ENCODE measurements at places on chromosomes 1 and 21.

DNA sequence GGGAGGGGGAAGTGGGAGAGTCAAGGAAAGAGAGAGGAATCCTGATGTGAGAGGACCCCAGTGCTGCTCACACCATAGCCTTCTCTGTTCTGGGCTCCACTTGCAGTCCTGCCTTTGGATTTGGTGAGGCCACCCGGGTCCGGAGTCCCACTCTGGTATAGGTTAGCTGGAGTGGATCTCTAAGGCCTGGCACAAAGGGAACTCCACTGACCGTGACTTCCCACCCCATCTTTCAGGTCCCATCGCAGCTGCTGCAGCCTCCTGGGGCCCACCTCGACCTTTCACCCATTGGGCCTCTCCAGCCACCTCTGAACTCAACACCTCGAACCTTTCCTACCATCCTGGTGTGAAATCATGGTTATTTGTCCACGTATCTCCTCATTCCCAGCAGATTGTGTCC lies 324.4 kb downstream of the MATN1 start:
- DNase-seq: no peak

GRCh38 chr1:230160957-230161771 lies 94.1 kb downstream of the GALNT2 start:
- no peak for DNase-seq

GRCh38 chr1:112544011-112544688 lies 35.4 kb downstream of the WNT2B start:
- DNase-seq: no peak

- no peak for DNase-seq
Measured at GRCh38 chr1:168288311-168289052, 7.8 kb downstream of the TBX19 start.

DNA sequence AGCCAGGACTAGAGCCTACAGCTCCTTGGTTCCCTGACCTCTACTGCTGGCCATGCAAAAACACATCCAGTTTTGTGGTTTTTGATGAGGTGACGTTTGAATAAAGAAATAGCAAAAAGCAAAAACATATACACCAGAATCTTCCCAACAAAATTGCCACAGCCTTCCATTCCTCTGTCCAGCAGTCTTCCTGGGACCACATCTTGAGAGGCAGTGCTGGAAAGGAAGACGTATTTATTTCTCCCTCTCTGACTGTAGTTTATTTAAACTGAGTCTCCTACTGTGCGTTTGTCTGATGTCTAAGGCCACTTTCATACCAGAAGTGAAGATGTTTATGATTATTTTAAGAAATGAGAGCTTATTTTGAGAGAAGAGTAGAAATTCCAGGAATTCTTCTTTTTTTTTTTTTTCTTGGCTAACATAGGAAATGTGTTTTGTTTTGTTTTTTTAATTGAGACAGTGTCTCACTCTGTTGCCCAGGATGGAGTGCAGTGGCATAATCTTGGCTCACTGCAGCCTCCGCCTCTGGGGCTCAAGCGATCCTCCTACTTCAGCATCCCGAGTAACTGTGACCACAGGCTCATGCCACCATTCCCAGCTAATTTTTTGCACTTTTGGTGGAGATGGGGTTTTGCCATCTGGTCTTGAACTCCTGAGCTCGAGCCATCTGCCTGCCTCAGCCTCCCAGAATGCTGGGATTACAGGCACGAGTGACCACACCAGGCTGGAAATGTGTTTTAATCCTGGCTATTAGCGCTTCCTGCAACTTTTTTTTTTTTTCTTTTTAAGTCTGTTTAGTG lies 118.5 kb downstream of the ITSN1 start:
- DNase-seq: no peak

GRCh38 chr1:18687273-18687672 lies 56.6 kb downstream of the PAX7 start:
- DNase-seq: no peak

GRCh38 chr1:7468248-7468647 lies 302.8 kb upstream of the VAMP3 start:
- no peak for DNase-seq

DNA sequence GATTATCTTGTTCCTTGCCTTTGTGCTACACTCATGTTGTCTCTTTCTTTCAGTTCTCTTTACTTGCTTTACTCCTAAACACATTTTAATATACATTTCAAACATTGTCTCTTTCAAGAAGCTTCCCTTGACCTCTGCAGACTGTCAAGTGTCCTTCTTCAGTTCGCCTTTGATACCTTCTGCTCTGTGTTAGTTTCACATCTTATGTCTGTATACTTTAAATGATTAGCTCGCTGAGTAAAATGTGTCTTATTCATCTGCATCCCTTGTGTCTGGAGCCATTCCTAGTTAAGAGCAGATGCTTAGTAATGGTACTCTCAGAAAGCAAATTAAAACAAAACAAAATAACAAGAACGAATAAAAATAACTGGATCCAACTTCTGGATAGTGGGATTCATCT lies 303.3 kb downstream of the S1PR1 start:
- no peak for DNase-seq

DNA sequence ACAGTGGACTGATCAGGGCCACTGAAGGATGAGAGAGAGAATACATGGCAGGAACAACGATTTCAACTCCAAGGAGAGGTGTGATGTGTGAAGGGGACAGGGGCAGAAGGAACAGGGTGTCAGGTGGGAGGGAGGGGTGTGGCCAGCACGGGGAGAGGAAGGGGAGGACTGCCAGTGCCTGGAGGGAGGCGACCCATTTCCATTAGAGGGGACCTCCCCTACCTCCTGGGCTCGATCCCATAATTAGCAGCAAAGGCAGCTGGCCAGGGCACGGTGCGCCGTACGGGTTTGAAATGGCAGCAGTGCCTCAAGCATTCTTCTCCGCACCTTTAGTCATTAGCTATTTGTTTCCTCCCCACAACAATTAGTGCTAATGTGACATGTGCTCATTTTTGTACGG lies 22.7 kb downstream of the CRYAA start:
- no peak for DNase-seq

- DNase-seq: no peak
Measured at GRCh38 chr21:45595574-45596295, 47.8 kb upstream of the PCBP3 start.

GRCh38 chr1:227378871-227379554 lies 60.7 kb upstream of the CDC42BPA start:
- DNase-seq: no peak

- DNase-seq: no peak
Measured at GRCh38 chr1:231971397-231972110, 345.0 kb downstream of the DISC1 start.

DNA sequence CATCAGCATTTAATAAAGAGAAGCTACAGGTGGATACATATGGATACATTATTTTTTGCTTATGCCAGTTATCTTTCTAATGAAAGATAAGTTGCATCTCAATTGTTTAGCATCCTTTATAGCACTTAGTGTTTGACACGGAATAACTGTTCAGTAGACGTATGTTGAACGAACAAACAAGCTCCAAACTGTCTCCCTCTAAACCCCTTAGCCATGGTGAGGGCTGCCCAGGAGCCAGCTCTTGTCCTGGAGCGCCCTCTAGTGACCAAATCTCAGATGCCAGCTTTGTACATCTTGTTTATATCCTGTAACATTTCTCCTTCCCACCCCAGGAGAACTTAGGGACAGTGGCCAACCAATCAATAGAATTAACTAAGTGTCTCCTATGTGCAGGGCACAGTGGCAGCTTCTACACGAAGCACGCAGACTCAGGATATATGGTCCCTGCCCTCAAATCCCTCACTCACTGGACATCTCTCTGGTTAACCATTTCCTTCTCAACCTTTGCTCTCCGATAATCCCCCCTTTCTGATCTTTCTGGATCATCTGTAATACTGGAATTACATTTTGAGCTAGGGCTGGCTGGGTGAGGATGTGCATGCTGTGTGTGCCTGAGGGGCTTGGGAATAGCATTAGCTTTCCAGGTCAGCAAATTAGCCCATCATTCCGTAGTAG lies 22.9 kb downstream of the KCNA10 start:
- DNase-seq: peak; percentile 61

DNA sequence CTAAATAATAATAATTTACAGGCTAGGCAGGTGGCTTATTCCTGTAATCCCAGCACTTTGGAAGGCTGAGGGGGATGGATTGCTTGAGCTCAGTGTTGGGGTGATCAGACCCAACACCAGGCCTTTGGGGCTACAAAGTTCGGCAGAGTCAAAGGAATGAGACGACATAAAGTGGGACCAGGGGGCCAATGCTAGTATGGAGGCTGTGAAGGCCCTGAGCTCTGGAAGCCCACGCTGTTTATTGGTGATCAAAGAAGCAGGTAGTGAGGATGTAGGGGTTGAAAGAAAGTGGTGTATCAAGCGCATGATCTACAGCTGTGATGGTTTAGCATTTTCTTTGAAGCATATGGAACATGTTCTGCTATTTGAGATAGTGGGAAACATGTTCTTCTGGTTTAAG lies 5.6 kb downstream of the BTBD8 start:
- DNase-seq: no peak

GRCh38 chr21:19731251-19731650 lies 1267.0 kb upstream of the NCAM2 start:
- no peak for DNase-seq

- DNase-seq: no peak
Measured at GRCh38 chr21:40200946-40201345, 333.7 kb downstream of the PCP4 start.

DNA sequence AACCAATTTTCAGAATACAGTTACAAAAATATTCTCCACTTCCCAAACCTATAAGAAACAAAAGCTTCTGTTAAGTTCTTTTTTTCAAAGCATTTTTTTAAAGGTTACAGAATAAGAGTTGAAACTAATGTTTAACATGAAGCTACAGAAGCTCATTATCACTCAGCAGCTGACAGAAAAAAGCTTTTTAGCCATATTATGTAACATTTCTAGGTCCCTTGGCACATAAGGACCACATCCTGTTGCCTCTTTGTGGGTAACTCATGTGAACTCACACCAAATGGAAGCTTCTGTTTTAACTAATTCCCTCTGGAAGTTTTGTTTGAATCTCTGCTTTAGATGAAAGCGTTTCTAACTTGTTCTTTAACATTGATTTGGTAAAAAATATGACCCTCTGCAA lies 242.5 kb upstream of the TMPRSS15 start:
- no peak for DNase-seq

GRCh38 chr21:43209575-43210453 lies 41.0 kb downstream of the CRYAA start:
- DNase-seq: no peak

- DNase-seq: no peak
Measured at GRCh38 chr21:45947716-45948255, 33.8 kb upstream of the COL6A1 start.

DNA sequence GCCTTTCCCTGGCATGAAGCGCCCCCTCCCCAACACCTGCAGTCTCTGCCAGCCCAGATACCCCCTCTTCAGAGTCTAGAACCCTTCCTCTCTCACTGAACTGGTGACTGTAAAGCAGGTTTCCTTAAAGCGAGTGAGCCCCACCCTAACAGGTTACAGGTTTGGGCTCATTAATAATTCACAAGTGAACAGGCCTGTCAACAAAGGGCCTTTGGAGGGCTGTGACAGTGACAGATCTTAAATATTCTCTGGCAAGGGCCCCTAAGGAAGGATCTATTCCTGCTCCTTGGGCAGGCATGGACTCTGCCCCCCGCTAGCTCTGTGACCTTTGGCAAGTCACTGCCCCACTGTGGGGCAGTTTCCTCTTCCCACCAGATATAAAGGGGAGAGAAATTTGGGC lies 5.6 kb upstream of the TTC39A start:
- no peak for DNase-seq

DNA sequence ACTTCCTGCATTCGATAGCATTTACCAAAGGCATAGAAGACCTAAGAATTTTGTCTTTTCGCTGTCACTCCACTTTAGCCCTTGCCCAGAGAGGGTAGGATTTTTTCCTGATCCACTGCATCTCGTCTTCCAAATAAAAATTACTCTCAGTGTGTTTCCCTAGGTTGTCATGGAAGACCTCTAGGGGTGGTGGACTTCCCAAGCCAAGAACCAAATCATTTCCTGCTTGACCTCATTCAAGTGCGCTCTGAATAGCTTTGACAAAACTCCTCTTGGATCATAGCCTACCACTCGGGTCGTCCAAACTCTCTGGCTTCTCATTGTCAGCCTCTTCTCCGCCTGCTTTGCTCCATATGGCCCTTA lies 431 bp upstream of the C1orf52 start:
- DNase-seq: no peak

- no peak for DNase-seq
Measured at GRCh38 chr1:65371544-65371943, 48.9 kb upstream of the LEPR start.

GRCh38 chr1:7430691-7431090 lies 340.4 kb upstream of the VAMP3 start:
- DNase-seq: no peak

DNA sequence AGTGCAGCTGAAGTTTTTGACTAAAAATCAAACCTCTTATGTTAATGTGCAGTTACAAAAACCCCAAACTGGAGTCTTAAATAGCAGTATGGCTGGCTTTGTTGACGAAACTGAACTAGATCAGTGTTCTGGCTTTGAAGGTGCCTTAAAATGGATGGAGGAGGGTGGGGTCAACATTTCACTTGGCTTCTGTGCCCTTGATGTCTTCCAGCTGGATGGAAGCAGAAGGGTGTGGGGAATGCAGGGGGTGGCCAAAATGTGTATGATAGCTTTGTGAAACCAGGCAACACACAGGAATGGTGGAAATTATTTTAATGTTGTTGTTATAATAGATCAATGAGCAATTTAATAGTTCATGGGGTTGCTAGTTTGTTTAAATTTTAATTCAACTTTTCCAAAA lies 96.8 kb upstream of the C1orf105 start:
- no peak for DNase-seq

GRCh38 chr1:38308780-38309179 lies 262.2 kb upstream of the POU3F1 start:
- DNase-seq: no peak

GRCh38 chr1:206864939-206865671 lies at the start of gene IL20:
Gene IL20 (plus strand): TSS chr1:206865623. CDS start chr1:206865853, 230 bp downstream.
- peak; percentile 8 for DNase-seq

- DNase-seq: no peak
Measured at GRCh38 chr1:162676087-162676486, 43.8 kb downstream of the DDR2 start.

DNA sequence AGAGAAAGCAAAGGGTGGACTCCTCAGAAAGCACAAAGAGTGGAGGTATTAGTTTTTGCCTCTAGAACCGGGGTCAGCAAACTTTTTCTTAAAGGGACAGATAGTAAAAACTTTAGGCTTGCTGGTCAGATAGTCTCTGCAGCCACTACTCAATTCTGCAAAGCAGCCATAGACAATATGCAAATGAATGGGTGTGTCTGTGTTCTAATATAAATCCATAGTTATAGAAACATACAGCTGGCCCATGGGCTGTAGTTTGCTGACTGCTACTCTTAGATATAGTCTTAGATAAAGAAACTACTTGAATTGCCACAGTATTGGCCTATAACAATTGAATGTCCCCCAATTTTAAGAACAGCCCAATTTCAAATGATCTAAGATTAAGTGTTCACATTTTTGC lies 101.6 kb upstream of the CACHD1 start:
- no peak for DNase-seq

DNA sequence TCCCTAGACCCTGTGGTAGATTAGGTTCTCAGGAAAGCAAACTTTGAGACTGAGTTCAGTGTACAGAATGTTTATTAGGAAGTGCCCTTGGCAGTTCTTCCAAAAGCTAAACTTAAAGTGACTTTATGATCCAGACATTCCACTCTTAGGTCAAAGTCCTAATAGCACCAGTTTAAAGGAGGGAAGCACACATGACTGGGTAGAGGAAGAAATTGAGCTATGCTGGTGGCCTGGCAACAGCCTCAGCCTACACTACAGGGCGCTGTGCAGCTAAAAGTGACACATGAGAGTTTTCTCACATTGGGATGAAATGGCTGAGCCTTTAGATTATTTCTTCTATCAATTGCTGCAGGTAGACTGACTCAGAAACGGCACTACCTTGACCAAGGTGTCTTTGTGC lies 280.4 kb downstream of the BRINP2 start:
- no peak for DNase-seq
